Stimulated activated CD8-positive, alpha-beta memory T cell treated with anti-CD3 and anti-CD28 coated beads, Interleukin-7, amount 100 ng/mL, for 48 hours (primary cell): ENCODE measurements at places on chromosomes 7 and 10.

DNA sequence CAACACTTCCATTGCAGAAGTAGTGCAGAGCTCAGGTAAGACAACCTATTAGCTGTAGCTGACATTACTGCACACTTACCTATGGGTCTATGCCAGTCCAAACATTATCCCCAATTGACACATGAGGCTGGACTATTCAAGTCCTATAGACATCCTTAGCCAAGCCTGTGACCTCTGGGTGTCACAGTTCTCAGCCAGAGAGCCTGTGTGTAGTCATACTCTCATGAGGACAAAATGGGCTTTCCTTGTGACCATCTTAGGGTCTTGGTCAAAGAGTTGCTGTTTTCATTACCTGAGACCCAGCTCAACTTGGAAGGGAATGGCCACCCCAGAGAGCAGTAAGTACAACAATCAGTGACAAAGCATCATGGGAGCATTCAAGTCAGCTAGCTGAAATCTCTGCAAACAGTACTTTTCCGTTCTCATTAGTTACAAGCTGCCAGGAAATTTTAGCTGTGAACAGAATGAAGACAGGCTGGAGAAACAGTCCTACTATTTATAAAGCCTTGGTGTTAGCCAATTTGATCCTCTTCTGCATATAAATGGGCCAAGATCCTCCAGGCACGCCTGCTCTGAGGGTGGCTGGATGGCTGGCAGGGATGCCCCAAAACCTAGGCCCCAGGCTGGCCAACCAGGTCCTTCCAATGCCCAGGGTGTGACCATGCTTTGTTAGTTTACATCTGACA lies 44.3 kb downstream of the NUDCD3 start:
- DNase-seq, result no peak

DNA sequence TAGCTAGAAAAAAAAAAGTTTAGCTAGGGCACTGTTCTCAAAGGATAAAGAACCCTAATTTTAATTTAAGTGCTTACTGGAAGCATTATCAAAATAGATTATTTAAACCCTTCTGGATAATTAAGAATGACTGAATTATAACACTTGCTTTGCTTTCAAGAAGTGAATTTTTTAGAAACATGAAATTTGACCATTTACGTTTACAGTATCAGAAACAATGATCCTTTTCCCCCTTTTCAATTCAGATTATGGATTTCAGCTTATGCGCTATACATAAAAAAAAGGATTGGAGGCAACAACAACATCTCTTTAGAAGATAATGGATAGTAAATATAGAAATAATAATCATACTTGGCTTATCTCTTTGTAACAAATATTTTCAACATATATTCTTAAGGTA lies 39.2 kb downstream of the CREM start:
- no peak for DNase-seq

DNA sequence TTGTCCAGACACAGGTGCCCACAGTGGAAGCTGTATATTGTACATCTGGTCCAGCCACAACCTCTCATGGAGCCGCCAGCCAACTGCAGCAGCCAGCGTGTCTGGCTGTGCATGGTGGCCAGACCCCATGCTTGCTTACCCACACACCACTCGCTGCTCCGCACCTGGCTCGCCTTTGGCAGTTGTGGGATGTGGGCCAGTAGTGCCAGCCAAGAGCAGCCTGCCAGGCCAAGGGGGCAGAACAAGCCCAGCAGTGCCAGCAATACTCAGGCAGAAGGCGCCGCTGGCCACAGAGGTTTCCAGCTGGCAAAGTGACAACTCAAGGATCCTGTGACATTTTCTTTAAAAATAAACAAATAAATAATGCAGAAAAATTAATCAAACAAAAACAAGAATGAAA lies 11.7 kb upstream of the TMEM243 start:
- DNase-seq, result no peak

- no peak for DNase-seq
Measured at GRCh38 chr7:89145801-89146200, 350.3 kb upstream of the TEX47 start.

DNA sequence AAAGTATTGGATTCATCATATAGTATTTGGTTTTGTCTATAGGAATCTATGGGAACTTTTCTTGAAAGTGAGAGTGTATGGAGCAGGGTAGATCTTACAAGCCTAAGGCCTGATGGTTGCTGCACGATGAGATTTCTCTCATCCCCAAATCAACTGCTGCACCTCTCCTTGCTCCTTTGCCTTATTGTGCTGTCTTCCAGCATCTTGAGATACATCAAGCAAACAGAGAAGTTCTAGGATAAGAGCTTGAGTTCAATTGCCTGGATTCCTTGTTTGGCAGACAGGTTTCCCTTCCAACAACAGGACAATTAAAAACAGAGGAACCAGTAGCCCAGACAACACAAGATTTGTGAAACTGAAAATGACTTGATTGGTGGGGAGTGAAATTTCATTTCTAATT lies 56.6 kb downstream of the CPED1 start:
- DNase-seq, result no peak

- no peak for DNase-seq
Measured at GRCh38 chr10:131561897-131562296, 250.4 kb upstream of the TCERG1L start.

DNA sequence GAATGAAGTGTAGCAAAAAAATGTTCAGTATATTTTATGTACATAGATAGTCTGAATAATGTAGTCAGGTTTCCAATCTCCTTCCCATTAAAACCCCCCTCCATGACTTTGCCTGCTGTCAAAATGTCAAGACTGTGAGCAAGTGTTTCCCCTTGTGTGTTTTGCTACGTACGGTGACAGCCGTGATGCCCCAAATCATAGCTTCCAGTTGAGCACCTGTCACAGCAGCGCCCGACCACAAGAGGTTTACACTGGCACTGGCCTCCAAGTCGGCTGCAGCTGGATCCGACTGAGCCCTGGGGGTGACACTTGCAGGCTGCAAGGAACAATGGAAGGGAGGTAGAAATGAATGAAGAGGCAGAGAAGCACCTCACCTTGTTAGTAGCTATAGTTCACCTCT lies 62.3 kb downstream of the LAMB4 start:
- DNase-seq, result no peak

DNA sequence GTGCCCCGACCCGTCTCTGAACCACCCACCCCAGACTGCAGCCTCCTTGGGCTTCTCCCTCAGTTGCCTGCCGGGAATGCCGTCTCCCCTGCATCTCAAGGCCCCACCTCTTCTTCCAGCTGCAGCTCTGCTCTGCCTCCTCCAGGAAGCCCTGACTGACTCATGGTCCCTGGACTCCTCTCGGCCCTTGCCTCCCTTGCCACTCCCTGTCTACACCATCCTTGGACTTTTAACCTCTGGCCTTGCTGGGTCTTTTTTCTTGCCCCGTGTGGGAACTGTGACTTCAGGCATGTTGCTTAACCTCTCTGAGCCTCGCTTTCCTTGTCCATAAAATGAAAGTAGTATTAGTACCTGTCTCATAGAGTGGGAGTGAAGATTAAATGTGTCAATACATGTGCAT lies 56.3 kb downstream of the C10orf105 start:
- no peak for DNase-seq

GRCh38 chr10:49527061-49527460 lies 11.9 kb downstream of the ERCC6 start:
- DNase-seq, result no peak

DNA sequence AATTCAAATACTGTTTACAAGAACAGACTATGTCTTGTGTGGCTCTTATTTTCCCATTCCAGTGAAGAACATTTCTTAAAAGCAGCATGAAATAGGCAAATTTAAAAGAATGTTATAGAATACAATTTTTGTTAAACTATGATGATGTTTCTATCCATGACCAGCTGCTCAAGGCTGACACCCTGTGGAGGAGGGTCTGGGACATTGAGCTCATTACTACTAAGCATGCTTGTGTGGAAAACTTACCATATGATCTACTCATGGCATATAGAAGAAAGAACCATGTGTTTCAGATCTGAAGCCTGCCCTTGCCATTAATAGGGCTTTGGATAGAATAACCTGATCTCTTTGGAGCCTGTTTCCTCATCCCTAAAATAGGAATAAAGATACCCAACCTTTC lies 125.0 kb downstream of the FOXP2 start:
- no peak for DNase-seq

DNA sequence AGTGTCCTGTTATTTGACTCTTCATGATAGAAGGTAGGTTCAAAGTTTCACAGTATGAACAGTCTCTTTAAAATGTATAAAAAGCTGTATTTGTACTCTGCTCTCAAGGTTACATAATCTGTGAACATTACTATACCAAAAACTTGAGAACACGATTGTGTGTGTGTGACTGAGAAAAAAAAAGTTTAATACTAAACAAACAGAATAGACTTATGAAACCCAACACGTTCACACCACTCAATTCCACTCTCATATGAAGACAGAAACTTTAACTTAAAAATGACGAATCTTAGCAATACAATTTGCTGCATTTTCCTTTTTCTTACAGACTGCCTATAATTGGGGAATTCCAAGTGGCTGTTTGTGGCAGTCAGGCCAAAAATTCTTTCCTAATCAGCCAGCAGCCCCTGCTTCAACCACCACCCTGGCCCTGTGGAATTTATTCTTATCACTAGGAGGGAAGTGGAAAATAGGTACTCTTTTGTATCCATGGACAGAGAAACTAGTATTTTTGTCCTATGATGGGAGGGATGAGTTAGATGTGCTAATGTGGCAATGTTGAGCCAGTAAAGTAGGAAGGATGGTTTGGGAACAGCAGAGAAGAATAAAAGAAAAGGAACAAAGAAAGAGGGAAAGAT lies 42.8 kb downstream of the MINDY3 start:
- DNase-seq, result no peak

DNA sequence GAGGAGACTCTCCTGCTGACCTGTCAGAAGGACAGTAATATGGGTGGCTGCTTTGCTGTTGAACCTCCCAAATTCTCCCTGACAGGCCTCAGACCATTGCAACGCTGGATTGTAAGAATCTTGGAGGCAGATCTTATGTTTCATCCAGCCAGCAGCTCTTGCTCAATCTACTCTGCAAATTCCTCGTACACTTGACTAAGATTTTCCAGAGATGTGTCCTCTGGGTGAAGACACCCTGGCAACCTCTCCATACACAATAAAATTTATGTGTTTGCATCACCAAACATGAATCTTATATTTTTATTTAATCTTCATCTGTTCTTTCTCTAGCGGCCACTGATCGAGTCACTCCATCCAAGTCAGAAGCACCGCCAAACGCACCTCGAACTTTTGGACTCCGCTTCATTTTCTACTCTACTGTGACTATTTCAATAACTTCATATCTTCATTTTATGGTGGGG lies 623.1 kb downstream of the ACTR3B start:
- DNase-seq, result no peak

GRCh38 chr7:125033506-125033905 lies 103.9 kb upstream of the POT1 start:
- DNase-seq, result no peak

GRCh38 chr10:15563246-15563645 lies 156.5 kb downstream of the ITGA8 start:
- no peak for DNase-seq

GRCh38 chr7:68015978-68016532 lies 1019.4 kb downstream of the TYW1 start:
- DNase-seq, result no peak

GRCh38 chr10:28628184-28628893 lies 49.0 kb upstream of the BAMBI start:
- DNase-seq, result peak; percentile 33

DNA sequence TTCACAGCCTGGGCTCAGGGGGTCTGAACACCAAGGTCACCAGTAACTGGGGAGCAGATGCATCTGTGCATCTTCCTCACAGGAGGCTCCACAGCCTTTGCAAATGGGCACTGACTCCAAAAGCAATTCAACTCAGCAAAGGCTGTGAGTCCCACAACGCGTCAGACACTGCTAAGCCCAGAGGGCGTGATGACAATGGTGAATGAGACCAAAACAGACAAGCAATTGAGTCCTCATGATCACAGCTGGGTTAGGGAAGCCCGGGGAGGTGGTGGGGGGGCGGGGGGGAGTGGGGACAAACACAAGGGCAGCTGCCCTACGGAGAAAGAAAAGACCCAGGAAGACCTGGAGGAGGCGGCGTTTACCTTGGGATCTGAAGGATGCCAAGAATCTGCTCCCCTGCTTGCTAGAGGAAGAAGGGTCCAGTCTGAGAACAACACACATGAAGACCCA lies 61.6 kb upstream of the RNF32 start:
- DNase-seq, result no peak

DNA sequence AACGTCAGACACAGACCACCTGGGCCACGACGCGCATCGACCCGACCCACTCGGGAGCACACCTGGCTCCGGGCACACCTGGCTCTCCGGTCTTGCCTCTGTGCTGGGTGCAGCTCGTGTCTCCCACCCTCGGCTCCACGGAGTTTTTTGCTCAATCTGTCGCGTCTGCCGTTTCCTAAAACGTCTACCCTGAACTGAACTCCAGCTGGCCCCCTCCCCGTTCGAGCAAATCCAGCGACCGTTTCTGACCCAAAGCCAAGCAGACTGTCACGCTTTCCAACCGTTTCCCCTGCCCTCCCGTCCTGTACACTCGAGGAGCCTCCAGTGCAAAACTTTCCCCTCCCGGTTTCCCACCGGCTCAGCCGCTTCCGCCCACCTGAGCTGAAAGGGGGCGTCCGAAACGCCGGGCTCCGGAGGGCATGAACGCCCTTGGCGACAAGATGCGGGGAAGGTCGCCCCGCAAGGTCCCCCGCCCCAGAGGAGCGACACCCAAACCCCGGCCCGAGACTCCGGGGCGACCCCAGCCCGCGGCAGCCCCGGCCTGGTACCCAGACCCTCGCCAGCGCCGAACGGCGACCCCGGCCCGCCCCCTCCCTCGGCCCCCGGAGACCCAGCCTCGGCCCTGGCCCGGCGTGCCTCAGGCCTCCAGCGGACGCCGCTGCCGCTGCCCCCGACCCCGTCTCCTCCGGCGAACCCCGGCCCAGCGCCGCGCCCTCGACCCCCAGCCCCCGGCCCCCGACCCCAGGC lies 557 bp downstream of the CYTH3 start:
- no peak for DNase-seq

- no peak for DNase-seq
Measured at GRCh38 chr10:95382174-95382573, 91.4 kb upstream of the PDLIM1 start.

DNA sequence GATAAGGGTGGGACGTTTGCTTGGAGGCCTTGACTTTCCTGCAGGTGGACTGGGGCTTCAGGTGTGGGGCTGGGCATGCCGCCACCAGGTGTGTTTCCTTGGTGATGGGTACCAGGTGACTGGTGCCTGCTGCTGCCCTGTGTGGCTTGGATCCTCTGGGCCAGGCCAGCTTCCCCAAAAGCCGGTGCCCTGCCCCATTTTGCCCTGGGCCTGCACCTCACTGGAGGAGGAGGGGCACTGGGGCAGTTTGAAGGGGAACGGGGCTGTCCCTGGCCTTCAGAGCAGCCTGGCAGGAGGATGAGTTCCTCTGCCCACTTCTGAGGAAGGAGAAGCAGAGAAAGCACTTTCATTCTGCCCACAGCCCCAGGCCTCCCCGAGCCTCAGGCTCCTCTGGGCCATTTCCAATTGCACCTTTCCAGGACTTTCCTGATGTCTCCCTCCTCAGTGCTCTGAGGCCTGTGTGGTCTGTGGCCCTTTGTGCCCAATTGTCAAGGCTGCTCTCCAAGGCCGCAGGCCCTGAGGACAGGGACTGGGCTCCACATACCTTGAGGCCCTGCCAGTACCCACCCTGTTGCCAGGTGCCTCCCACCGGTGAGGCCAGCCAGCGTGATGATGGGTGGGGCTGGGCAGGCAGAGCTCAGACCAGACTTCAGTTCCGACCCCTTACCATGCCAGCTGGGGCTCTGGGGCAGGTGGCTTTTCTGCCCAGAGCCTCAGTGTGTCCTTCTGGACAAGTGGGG lies 25.3 kb upstream of the SMARCD3 start:
- no peak for DNase-seq
